ENCODE measurements at places on chromosomes 4 and X. TPM values are rescaled to one million over a fixed set of nuclear protein-coding genes. Genes with fewer than 3 reads are reported as not detected.

Gene TMSB15B
- total RNA-seq, result 4.3 TPM

Gene TRMT10A
- total RNA-seq, result 4.4 TPM

Gene IL1RAPL1
- 0.09 TPM for total RNA-seq

Gene AFP
- total RNA-seq, result 1.7 TPM

Data from A549 treated with CpdA at 1 μM for 4 hours (cell line).